SJSA1 (cell line): ENCODE measurements at places on chromosomes 5 and 9. TPM values are rescaled to one million over a fixed set of nuclear protein-coding genes. Genes with fewer than 3 reads are reported as not detected.
A peak's percentile ranks its signal among the peaks of the same experiment; 100 is the strongest.

The VCAN gene
- 46.0 and 69.4 TPM in 2 replicates for total RNA-seq

GRCh38 chr9:19102181-19102630 lies 498 bp downstream of the HAUS6 start:
- peaks cover 3% of the 10 kb centered on the region; the same call in 1 of the 2 replicates for H3K4me1 ChIP-seq
- H3K4me3 ChIP-seq = peak overlapping the region; percentile 53
- DNase-seq = no peak

GRCh38 chr5:72940082-72940481 lies 15.8 kb upstream of the FCHO2 start:
- no peak overlapping the region for H3K27ac ChIP-seq
- DNase-seq = no peak
- no peaks in the 10 kb centered on the region for H3K4me1 ChIP-seq
- H3K27me3 ChIP-seq = no peaks in the 10 kb centered on the region
- H3K36me3 ChIP-seq = no peaks in the 10 kb centered on the region
- H3K4me3 ChIP-seq = no peak overlapping the region

DNA sequence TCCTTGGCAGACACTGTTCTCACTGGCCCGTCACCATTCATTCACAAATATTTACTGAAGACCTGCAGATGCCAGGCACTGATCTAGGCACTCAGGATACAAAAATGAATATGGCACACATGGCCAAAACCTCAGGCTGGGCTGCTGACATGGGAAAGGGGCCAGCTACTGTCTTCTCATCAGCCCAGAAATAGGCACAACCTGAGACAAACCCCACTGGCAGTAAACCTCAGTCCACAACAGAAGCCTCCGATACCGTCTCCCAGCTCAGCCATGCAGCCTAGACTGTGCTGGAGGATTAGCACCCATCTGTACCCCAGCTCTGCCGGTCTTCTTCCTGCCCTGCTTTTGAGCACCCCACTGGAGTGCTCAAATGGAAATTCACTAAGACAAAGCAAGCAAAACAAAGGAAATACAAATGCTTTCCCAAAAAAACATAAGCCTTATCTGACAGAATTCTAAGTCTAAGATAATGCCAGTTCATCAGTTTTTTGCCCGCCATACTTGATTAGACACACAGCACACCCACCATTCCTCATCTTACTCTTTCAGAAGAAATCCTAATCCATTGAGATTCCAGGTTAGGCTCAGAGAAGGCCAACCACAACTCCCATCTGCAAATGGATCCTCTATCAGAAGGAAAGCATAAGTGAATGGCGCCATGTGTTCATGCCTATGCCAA lies 8.2 kb downstream of the P4HA2 start:
- H3K4me1 ChIP-seq = peaks cover 11% of the 10 kb centered on the region
- H3K4me3 ChIP-seq = no peak overlapping the region
- no peak for DNase-seq

The GBA2 gene
- 15.5 and 16.0 TPM in 2 replicates for total RNA-seq

DNA sequence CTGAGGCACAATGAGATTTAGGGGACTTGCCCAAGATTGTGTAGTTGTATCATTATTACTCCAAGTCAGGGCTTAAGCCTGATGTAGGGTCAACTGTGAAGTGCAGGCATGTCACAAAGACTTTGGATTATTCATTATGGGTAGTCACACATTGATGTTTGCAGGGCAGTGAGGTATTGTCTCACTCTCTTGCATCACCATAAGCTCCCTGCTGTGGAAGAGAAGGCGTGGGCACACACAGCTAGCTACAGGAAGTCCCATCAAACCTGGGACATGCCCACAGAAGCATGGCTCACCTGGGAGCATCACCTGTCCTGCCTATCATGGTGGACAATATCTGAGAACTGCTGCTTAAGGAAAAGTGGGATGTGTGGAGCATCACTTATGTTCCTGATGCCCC lies 42.1 kb downstream of the TMOD1 start:
- no peak overlapping the region for H3K27ac ChIP-seq
- no peak for DNase-seq
- no peaks in the 10 kb centered on the region for H3K27me3 ChIP-seq
- H3K4me3 ChIP-seq = no peak overlapping the region
- no peaks in the 10 kb centered on the region for H3K4me1 ChIP-seq

GRCh38 chr9:137955224-137955570 lies 77.6 kb downstream of the CACNA1B start:
- H3K27me3 ChIP-seq = no peaks in the 10 kb centered on the region
- DNase-seq = no peak
- no peak overlapping the region for H3K4me3 ChIP-seq
- H3K27ac ChIP-seq = no peak overlapping the region
- no peaks in the 10 kb centered on the region for H3K4me1 ChIP-seq
- H3K36me3 ChIP-seq = no peaks in the 10 kb centered on the region

DNA sequence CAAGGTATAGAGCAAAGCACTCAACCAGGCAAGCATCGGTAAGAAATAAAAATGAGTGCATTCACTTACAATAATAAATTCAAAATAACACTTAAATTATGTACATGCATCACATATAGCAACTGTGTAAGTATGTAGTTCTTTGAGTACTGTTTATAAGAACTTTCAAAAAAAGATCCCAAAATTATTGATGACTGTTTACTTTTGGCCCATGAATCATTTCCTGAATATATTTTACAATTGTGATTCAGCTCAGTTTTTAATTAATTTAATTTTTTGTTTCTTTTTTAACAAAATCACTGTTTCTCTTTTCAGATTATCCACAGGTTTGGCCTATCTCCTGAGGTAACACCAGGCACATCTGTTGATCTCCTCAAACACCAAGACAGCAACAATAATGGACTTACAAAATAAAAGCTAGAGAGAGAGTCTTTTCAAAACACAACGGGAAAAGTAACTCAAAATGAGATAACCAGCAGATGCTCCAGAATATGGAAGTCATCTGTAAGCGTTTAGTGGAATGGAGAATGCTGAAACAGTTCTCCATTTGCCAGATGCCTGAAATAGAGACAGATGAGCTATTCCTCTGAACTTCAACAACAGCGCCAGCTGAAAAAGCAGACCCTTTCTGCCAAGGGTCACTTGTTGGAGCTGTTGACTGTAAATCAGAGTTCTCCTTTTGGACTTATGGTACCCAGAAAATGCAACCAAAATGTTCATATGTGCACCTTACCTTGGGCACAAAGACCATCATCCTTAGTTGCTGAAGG lies 348.6 kb upstream of the RGMB start:
- H3K27ac ChIP-seq = no peak overlapping the region
- no peaks in the 10 kb centered on the region for H3K4me1 ChIP-seq
- H3K36me3 ChIP-seq = no peaks in the 10 kb centered on the region
- no peak for DNase-seq

DNA sequence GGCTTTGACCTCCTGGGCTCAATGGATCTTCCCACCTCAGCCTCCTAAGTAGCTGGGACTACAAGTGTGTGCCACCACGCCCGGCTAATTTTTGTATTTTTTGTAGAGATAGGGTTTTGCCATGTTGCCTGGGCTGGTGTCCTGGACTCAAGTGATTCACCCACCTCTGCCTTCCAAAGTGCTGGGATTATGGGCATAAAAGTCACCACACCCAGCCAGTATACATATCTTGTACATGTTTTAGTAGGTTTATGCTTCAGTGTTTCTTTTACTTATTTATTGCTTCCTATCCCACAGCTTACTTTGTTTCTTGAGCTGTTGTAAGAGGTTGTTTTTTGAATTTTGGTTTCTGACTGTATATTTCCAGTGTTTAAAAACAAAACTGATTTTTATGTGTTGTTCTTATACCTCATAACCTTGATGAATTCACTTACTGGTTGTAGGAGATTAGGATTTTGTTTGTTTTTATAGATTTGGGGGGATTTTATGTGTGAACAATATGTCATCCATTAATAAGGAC lies 12.9 kb downstream of the FBXW5 start:
- no peak overlapping the region for H3K4me3 ChIP-seq
- peaks cover 21% of the 10 kb centered on the region for H3K36me3 ChIP-seq
- no peak overlapping the region for H3K27ac ChIP-seq

GRCh38 chr5:142364251-142365145 lies 39.7 kb upstream of the SPRY4 start:
- H3K27ac ChIP-seq = no peak overlapping the region
- no peak for DNase-seq
- peaks cover 42% of the 10 kb centered on the region for H3K4me1 ChIP-seq
- H3K27me3 ChIP-seq = no peaks in the 10 kb centered on the region

The PCAT7 gene
- total RNA-seq = 0.19 and 0.82 TPM in 2 replicates

DNA sequence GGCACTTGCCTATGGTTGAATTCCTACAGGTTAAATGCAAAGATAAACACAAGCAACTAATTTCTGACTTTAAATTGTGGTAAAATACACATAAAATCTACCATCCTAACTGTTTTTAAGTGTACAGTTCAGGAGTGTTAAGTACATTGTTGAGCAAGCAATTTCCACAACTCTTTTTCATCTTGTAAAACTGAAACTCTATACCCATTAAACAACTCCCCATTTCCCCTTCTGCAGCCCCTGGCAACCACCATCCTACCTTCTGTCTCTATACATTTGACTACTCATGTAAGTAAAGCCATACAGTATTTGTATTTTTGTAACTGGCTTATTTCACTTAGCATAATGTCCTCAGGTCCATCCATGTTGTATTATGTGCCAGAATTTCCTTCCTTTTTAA lies 38.5 kb upstream of the STX17 start:
- H3K27ac ChIP-seq = no peak overlapping the region
- H3K36me3 ChIP-seq = no peaks in the 10 kb centered on the region
- no peak overlapping the region for H3K4me3 ChIP-seq
- H3K4me1 ChIP-seq = peaks cover 37% of the 10 kb centered on the region
- H3K27me3 ChIP-seq = no peaks in the 10 kb centered on the region

GRCh38 chr9:13143281-13143680 lies 136.2 kb downstream of the MPDZ start:
- no peaks in the 10 kb centered on the region for H3K27me3 ChIP-seq
- H3K4me3 ChIP-seq = no peak overlapping the region
- H3K27ac ChIP-seq = no peak overlapping the region
- peaks cover 13% of the 10 kb centered on the region for H3K4me1 ChIP-seq
- DNase-seq = peak; percentile 2
- 0 out of 2 replicates have a peak, but pooled peaks cover under 1% of the 10 kb centered on the region for H3K36me3 ChIP-seq

GRCh38 chr5:32776200-32776599 lies 65.1 kb downstream of the NPR3 start:
- no peak overlapping the region for H3K4me3 ChIP-seq
- H3K27ac ChIP-seq = no peak overlapping the region
- no peak for DNase-seq
- peaks cover 16% of the 10 kb centered on the region for H3K4me1 ChIP-seq
- no peaks in the 10 kb centered on the region for H3K27me3 ChIP-seq

- H3K27me3 ChIP-seq = peaks cover 13% of the 10 kb centered on the region
- H3K4me3 ChIP-seq = no peak overlapping the region
- H3K36me3 ChIP-seq = no peaks in the 10 kb centered on the region
- H3K27ac ChIP-seq = no peak overlapping the region
Observed at GRCh38 chr5:133868946-133869518, 99.4 kb downstream of the C5orf15 start.

The CERCAM gene
- total RNA-seq = 24.7 and 29.9 TPM in 2 replicates

DNA sequence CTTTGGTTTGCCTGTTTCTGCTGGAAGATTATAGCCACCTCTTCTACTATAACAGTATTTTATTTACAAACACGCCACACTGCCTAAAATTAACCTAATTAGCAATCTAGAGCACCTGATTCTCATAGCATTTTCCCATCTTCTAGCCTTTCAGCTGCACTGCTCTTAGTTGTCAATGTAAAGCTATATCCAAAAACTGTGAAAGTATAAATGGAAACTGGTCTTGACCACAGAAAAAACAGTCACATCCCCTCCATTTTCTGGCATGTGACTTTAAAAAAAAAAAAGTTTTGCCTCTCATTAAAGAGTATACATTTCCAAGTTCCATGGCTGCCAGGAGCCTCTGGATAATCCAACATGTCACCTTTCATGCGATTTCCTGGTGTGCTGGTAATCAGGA lies 287.8 kb downstream of the DTWD2 start:
- no peak overlapping the region for H3K27ac ChIP-seq
- no peak for DNase-seq
- H3K36me3 ChIP-seq = no peaks in the 10 kb centered on the region
- no peaks in the 10 kb centered on the region for H3K27me3 ChIP-seq

- no peak for DNase-seq
- H3K27me3 ChIP-seq = no peaks in the 10 kb centered on the region
- H3K36me3 ChIP-seq = no peaks in the 10 kb centered on the region
- no peak overlapping the region for H3K27ac ChIP-seq
- H3K4me1 ChIP-seq = no peaks in the 10 kb centered on the region
- H3K4me3 ChIP-seq = no peak overlapping the region
Observed at GRCh38 chr5:155104441-155104840, 90.9 kb downstream of the KIF4B start.

- DNase-seq = no peak
- H3K27ac ChIP-seq = no peak overlapping the region
- H3K27me3 ChIP-seq = no peaks in the 10 kb centered on the region
- peaks cover 13% of the 10 kb centered on the region for H3K4me1 ChIP-seq
Observed at GRCh38 chr9:86508208-86508903, 154.1 kb upstream of the TUT7 start.

The C9orf78 gene
- total RNA-seq = 56.2 and 59.3 TPM in 2 replicates

The PCDHA3 gene
- 0.05 TPM in 1 of 2 replicates, not detected in the other for total RNA-seq

The GMCL2 gene
- not detected in 2 replicates for total RNA-seq

The MAMDC2 gene
- total RNA-seq = not detected in 2 replicates

- H3K27ac ChIP-seq = no peak overlapping the region
- peaks cover 5% of the 10 kb centered on the region for H3K36me3 ChIP-seq
- H3K4me3 ChIP-seq = no peak overlapping the region
- no peak for DNase-seq
Observed at GRCh38 chr5:9557696-9558095, 11.8 kb upstream of the SEMA5A start.

DNA sequence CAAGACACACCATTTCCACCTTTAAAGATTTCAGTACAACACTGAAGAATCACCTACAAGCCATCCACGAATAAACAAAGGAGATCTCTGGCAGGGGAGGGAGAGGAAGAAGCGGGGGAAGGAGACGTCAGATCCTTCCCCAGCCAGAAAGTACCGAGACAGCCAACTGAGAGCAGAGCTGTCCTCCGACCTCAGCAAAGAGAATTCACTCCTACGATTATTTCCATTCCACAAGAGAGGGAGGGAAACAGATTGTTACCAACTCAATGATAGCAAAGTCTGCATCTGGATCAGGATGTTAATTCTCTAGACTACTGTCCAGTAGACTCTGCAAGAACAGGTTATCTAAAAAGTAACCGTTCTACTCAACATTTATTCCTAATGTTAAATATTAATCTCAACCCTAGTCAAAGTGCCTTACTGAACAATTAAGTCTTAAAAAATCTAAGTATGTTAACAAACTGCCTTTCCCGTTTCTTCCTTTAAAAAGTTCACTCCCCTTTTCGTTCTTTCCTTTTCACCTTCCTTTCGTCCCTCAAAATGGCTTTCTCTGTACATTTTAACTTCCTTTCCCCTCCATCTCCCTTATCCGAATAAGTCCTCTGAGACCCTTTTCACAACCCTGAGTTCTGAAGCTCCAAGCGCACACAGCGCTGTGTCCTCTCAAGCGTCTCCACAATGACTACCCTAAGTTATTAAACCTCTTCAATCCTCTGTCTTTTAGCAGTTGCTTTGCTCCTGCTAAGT lies 1.4 kb downstream of the CHD1 start:
- DNase-seq = peak; percentile 62
- peak overlapping the region; percentile 9 for H3K27ac ChIP-seq
- peak overlapping the region; percentile 78 for H3K4me3 ChIP-seq
- H3K27me3 ChIP-seq = no peaks in the 10 kb centered on the region
